ENCODE measurements at places on chromosomes 1 and 21. TPM values are rescaled to one million over a fixed set of nuclear protein-coding genes. Genes with fewer than 3 reads are reported as not detected.
A peak's percentile ranks its signal among the peaks of the same experiment; 100 is the strongest.

GRCh38 chr1:232292818-232293217 lies 337.1 kb downstream of the SIPA1L2 start:
- DNase-seq: no peak

GRCh38 chr1:172069534-172069933 lies 228.2 kb downstream of the DNM3 start:
- DNase-seq: no peak

DNA sequence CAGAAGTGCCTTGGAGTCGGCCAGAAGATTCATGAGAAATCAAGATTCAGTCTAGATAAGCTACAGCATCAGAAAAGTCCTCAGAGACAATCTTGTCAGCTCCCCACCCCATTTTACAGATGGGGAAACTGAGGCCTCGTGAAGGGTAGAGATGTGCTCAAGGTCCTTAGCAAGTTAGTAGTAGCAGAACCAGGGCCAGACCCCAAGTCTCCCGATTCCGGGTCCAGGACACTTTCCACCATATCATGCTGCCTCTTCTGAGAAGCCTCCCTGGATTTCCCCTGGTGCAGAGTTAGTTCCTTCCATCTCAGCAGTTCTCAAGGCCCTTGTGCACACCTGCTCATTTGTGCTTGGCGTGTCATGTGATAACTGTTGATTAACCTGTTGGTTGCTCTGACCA lies 91.5 kb upstream of the ACTL8 start:
- no peak for DNase-seq

DNA sequence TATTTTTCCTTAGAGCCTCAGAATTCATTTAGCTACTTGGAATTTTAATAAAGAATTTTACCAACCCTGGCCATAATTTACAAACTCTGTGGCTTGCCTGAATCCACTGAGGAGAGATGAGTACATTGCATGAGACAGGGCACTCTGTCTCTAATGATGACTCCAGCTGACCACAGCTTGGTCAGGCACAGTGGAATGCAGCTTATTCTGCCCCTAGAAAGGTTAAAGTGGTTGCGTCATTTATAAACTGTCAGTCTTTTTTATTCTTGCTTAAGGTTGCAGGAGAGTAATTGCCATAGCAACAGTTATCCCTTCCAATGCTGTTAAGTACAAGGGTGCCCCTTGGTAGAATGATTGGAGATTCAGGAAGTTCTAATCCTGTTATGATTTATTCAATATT lies 28.3 kb downstream of the PDE4B start:
- peak; percentile 93 for DNase-seq

DNA sequence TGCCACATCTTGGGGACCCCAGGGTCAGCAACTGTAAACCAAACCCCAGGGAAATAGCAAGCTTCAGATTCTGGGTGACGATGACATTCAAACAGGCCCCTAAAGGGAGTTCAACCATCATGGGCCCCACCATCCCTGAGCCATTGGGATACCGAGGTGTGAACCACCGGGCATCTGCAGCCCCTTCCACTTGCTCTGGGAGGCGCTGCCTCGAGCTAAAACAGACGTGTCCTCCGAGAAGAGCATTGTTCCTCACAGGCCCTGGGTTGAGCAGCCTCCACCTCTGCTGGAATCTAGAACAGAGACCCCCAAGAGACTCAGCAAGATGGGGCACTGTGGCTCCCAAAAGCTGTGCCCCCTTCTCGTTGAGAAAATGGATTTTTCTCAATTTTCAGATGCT lies 19.0 kb upstream of the EFHD2 start:
- no peak for DNase-seq

GRCh38 chr1:76503100-76503499 lies 364.2 kb upstream of the ST6GALNAC5 start:
- no peak for DNase-seq

- no peak for DNase-seq
These were observed 93.3 kb downstream of the GLIS1 start for GRCh38 chr1:53645690-53646078.

DNA sequence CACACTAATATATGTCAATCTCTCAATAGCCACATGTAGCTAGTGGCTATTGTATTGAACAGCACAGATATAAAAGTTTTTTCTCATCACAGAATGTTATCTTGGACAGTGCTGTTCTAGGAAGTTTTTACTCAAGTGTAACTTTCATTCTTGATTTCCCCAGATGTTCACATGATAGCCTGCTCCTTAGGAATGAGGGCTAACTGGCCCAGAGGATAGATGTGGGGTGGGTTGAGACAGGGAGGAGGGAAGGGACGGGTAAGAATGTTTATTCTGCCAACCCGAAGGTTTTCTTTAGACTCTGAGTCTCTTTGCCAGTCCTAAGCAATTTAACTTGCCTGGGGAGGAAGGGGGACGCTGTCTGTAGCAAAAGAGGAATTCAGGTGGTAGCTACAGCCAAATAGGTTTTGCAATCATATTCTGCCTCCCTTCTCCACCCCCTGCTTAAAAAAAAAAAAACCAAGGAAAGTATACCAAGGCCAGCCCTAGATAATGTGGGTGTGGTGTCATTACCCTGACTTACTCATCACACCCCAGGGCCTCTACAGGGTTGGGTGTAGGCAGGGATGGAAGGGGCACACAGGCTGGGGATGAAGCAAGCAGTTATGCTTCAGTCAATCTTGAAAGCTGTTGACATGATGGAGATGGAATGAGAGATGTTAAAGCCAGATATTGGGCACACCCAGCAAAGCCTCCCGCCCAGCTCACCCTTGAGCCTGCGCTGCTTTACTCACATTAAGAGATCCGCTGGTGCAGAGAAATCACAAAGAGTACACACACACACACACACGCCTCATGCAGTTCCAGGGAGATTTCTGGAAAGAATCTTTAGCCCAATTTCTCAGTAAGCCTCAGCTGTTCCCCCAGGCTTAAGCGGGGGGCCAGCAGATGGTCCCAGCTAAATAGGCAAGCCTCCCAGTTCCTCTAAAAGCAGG lies 59.9 kb downstream of the PLXNA2 start:
- peak; percentile 87 for DNase-seq

GRCh38 chr21:39649526-39649925 lies 36.8 kb downstream of the B3GALT5 start:
- no peak for DNase-seq

- peak; percentile 94 for DNase-seq
These were observed 508.3 kb upstream of the PKN2 start for GRCh38 chr1:88175631-88176226.

DNA sequence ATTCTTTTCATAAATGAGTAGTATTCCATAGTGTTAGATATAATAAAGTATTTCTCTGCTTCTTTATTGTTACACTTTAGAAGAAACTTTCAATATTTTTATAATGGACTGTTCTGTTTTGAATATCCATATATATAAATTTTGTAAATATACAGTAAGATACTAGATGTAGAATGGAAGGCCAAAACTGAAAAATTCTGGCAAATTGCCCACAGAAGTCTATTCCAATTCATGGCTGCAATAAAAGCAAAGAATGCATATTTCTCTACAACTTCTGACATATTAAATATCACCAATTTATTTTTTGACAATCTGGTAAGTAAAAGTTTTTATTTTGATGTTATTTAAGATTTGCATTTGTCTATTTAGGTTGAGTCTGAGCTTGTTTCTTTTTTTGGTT lies 532.5 kb downstream of the NCAM2 start:
- no peak for DNase-seq

DNA sequence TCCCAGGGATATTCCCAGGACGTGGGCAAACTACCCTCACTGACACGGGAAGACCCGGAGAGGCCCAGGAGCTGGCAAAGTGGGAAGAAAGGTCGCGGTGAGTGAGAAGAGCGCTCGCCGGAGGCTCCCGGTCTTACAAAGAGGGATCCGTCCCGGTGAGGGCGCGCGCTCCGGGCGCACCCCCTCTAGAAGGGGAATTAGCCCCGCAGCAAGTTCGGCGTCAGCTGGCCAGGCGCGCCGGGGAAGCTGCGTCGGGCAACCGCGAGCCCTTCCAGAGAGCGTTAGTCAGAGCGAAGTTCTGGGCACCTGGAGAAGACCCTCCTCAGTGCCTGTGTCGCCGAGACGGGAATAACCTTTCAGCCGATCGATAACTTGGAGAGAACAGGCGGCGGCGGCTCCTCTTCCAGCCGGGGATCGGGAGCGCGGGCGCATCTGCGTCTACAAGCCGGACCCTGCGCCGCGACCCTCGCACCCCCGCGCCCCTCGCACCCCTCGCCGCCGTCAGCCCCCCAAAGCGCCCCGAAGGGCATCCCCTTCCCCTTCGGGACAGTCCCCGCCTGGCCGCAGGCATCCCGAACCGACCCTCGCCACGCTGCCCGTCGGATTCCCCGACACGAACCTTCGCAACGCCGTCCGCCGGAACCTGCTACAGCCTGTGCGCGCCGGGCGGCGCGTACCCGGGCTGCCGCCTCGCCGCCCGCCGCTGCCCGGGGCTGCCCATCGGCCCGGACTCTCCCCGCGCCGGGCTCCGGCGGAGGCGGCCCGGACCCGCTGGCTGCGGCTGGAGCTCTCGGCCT lies 485 bp downstream of the SIPA1L2 start:
- no peak for DNase-seq

DNA sequence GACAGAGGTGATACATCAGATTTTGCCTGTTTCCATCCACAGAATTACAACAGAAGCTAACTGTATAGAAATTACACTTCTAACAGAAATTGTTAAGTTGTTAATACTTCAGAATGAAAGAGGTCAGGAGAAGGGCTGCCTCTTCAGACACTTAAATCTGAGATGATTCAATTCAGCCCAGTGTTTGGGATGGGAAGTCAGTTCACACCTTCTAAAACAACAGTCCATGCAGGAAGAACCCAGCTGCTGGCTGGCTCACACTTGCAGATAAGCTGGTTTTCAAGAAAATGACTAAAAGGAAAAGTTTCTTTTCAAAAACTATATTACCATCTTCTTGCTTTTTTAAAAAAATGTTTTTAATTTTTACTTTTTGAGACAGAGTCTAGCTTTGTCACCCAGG lies 132.4 kb downstream of the SMYD2 start:
- DNase-seq: no peak

DNA sequence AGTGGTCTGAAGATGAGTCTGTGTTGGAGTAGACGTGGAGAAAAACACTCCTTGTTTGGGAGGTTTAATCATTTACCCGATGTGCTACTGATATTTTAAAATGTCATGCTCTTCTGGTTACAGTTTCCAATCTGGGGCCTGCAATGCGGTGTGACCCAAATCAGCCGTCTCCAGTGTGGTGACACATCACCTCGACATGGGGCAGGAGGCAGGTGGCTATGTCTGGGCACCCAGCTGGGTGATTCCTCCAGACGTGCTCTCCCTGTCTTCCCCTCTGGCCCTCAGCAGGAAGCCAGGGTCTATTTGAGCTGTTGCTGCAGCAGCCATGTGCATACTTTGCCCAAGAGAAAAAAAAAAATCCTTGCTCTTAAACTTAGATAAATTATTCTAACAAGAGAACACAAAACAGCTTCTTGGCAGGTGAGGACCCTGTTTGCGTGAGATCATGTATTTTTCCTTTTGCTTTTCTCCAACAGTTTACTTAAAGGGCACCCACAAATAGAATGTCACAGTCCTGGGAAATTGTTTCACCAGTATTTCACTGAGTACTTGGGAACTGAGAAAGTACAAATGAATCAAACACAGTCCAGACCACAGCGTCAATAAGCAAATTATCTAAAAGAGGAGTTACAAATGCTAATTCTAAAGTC lies 38.9 kb upstream of the MAP10 start:
- DNase-seq: peak; percentile 78

- no peak for DNase-seq
These were observed 37.4 kb upstream of the DMBX1 start for GRCh38 chr1:46451948-46452930.

DNA sequence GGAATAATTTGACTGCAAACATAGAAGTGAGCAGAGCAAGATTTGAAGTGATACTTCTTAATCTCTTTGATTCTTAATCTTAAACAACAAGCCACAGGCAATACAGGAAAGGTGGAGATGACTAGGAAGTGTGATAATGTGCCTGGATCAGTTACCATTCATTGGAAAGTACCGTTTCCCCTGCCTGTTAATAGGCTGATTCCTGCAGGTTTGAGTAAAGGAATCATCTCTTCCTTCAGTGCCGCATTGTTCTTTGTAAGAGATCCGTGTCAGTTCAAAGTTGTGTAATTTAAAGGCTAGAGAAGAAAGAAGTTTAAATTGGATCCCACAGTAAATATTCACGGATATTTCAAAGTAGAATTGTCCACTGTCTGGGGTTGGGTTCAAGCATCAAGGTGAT lies 43.5 kb upstream of the BCL10 start:
- DNase-seq: no peak

GRCh38 chr1:11245248-11245647 lies 17.1 kb downstream of the MTOR start:
- no peak for DNase-seq

DNA sequence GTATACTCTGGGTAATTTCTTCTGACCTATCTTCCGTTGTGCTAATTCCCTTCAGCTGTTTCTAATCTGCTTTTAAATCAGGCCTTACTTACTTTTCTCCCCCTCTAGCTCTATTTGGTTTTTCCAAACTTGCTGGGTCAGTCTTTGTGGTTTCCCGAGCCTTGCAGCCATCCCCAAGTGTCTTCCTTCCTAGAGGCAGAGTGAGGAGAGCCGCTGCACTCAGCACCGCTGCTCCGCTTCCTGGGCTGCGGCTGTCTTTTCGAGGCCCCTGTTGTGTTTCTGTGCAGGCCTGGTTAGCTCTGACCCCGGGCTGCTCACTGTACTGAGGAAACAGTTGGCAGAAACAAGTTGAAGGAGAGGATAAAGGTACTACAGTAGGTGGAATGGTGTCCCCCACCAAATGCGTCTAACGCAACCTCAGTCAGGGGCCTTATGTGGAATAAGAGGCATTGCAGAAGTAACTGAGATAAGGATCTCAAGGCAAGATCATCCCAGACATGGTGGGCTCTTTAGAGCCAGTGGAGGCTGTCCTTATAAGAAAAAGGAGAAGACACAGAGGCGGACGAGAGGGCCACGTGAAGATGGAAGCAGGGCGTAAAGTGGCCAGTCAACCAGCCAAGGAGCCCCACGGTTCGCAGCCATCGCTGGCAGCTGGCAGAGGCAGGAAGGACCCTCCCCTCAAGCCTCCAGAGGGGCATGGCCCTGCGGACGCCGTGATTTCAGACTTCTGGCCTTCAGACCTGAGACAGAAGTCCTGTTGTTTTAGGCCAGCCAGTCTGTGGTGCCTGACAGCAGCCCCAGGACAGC lies 10.5 kb downstream of the WNT9A start:
- DNase-seq: no peak

GRCh38 chr1:245001252-245001651 lies 136.9 kb upstream of the HNRNPU start:
- no peak for DNase-seq

DNA sequence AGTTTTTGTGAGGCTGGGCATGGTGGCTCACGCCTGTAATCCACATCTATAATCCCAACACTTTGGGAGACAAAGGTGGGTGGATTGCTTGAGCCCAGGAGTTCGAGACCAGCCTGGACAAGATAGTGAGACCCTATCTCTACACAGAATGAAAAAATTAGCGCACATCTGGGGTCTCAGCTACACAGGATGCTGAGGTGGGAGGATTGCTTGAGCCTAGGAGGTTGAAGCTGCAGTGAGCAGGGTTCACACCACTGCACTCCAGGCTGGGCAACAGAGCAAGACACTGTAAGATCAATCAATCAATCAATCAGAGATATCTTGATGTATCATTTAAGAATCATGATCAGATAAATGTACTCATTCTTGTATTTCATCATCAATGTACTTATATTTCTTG lies 7.1 kb downstream of the ZYG11B start:
- DNase-seq: no peak

The HES3 gene
- not detected for total RNA-seq

The NR5A2 gene
- not detected for total RNA-seq

The NEK2 gene
- total RNA-seq: 15.1 TPM

The CRNN gene
- total RNA-seq: not detected

Data from renal cortical epithelial cell (primary cell).